ENCODE measurements at places on chromosomes 5 and 9. TPM values are rescaled to one million over a fixed set of nuclear protein-coding genes. Genes with fewer than 3 reads are reported as not detected.

- H3K27me3 ChIP-seq: no peaks in the 10 kb centered on the region
- DNase-seq: no peak
- H3K4me1 ChIP-seq: no peaks in the 10 kb centered on the region
Observed at GRCh38 chr5:40484495-40484894, 195.2 kb upstream of the PTGER4 start.

DNA sequence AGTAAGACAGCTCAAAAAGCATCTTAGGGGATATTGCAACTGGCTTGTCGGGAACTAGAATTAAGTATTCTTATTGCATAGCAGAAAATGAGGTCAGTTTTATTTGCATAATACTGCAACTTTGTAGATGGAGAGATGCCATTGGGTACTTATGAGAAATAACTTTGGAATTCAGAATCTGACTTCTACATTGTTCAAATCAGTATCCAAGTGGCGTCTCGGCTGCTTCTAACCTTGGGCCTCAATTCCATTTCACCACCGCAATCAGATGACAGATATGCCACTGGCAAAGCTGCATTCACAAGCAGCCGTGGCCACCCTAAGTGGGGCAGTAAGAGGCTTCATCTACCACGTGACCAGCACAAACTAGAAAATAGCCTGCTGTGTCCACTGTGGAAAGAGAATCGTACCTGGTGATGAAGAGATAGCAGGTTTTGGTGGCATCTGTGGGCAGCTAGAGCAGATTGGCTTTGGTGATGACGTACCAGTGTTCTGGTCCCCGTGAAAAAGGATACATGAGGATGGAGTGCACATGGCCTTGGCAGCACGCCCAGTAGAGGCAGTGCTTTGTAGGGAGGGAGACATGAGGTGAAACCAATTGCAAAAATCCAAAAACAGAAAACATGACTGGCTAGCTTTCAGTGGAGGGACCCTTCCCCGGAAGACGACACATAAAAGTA, 116.6 kb downstream of the KLHL3 start:
- no peaks in the 10 kb centered on the region for H3K27me3 ChIP-seq
- no peak for DNase-seq
- no peak overlapping the region for H3K27ac ChIP-seq
- no peaks in the 10 kb centered on the region for H3K36me3 ChIP-seq

- H3K27ac ChIP-seq: no peak overlapping the region
- H3K36me3 ChIP-seq: no peaks in the 10 kb centered on the region
- H3K4me3 ChIP-seq: no peak overlapping the region
- H3K4me1 ChIP-seq: no peaks in the 10 kb centered on the region
Observed at GRCh38 chr9:9904041-9904440, 708.8 kb downstream of the PTPRD start.

DNA sequence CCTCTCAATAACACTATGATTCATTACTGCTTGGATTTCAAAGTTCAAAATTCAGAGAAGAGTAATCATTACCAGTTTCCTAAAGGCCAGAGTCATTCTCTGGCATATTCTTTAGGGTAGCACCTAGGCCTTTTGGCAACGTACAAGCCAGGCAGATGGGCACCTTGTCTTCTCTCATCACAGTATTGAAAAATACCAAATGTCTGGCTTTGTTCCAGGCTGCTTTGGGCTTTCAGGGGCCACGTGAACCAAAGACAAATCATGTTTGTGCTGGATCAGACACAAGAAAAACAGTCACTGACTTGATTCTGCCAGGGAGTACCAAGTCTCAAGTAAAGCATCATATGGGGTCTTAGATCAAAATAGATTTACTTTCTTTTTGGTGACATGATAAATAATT, 15.5 kb downstream of the MEGF9 start:
- DNase-seq: no peak
- H3K27ac ChIP-seq: no peak overlapping the region

- peaks cover 5% of the 10 kb centered on the region for H3K4me1 ChIP-seq
- H3K4me3 ChIP-seq: no peak overlapping the region
- peaks cover 12% of the 10 kb centered on the region for H3K27me3 ChIP-seq
- no peak overlapping the region for H3K27ac ChIP-seq
Observed at GRCh38 chr5:135069016-135069770, 35.2 kb upstream of the PITX1 start.

Gene SLC6A19
- not detected for total RNA-seq

Gene TLE1
- 38.5 TPM for total RNA-seq
